H4 (cell line): ENCODE measurements at places on chromosomes 4 and X.

GRCh38 chr4:128275346-128275745 is 12.3 kb downstream of the PGRMC2 start:
- DNase-seq = no peak

DNA sequence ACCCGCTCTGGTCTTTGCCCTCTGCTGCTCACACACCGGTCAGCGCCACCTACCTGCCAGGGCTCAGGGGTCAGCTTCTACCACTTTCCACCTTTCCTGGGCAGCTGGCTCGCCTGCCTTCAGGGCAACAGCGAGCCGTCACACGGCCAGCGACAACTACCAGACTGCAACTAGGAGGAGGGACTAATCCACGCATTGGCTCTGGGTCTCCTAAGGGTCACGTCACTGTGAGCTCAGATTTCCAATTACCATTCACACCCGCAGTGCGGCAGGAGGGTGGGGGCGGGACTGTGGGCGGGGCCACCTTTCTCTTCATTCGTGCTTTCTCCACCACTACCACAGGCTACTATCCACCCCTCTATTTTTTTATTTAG is at the start of gene BEX5:
Gene BEX5, minus strand, starts transcription at position 172 of the 374 bp plus-strand sequence. CDS start 1,712 bp downstream, outside the sequence.
- DNase-seq = peak; percentile 44

DNA sequence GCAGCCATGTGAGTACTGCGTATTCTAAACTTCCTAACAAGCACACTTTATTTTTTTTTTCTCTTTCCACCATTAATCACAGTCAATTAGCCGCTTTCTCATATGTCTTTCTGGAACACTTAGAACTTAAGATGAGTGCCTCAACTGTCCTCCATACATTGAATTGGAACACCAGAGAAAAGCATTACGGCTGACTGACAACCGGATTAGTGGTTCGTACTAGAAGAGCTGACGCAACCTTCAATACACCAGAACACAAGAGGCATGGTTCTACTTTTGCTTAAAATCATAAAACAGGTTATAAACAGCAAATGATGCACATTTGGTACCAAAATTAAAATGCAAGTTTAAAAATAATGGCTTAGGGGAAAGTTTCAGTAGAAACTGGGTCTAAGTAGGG is 3.3 kb downstream of the TMEM47 start:
- peak; percentile 14 for DNase-seq

DNA sequence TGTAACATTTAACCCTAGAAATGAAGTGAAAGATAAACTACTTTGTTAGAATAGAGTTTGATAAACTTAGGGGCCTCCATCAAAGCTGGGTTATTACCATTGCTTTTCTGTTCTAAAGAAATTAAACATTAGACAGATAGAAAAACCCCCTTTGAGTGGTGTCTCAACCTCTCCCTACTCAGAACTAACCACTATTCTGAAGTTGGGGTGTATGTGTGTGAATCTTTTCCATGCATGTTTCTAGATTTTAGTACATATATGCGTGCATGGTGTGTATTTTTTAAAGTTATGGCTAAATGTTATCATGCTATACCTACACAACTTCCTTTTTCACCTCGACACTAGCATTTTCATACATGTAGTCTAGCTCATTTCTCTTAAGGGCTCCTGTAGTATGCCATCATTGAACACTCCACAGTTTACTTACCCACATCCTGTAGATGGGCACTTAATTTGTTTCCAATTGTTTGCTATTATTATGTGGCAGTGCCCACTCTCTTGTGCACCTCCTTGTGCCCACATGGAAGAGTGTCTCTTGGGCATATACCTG is 25.7 kb downstream of the GEMIN8 start:
- no peak for DNase-seq
